ENCODE measurements at places on chromosomes 16 and 17.

- DNase-seq = no peak
Measured at GRCh38 chr17:75146592-75146991, 7.7 kb downstream of the JPT1 start.

- no peak for DNase-seq
Measured at GRCh38 chr17:80364091-80364691, 50.8 kb upstream of the ENDOV start.

GRCh38 chr16:57534337-57534880 is 2.0 kb downstream of the CCDC102A start:
- DNase-seq = no peak

DNA sequence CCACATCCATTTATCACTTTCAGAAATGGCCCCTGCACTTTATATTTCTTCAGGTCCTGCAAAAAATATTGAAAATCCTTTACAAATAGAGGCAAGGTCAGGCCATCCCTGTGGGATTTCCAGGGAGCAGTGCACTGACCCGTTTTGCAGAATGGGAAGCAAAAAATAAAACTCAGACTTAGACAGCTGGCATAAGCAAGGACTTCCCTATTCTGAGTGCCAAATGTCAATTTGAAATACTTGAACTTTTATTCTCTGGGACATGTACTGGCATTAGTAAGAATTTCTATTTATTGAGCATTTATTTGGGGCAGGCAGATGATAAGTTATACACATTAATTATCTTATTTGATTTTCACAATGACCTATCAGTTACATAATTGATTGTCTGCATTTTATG is 32.4 kb downstream of the PRKCB start:
- DNase-seq = no peak

All from HFF-Myc (cell line).